ENCODE measurements at places on chromosomes 1 and 21.
A peak's percentile ranks its signal among the peaks of the same experiment; 100 is the strongest.

DNA sequence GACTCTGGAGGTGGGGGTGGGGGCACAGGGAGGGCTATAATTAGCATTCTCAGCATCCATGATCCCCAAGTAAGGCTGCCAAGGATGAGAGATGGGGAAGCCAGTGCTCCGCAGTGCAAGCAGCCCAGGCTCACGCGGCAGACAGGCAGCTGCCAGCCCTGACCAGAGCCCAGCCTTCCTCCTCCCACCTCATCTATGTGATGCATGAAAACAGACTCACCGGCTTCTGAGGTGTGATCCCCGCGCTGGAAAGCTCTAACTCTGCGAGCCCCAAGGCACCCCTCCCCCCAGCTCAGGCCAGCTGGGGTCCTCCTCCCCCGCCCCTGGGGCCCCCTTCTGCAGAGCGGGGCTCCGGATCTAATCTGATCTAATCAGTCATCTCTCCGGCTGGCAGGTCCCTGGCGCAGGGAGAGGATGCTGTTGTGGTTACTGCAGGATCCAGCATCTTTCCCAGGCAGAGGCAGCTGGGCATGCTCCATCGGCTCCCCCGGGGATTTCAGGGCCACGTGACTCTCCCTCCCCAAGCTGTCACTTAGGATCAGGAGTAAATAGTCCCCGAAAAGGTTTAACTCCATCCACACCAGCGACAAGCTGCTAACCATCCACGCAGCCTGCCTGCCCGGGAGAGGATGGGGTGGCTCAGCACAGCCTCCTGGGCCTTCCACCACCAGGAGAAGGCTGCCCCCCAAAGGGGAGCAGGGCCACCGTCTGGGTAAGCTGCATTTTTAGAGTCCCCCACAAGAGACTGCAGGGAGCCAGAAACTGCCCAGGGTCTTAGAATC, at the start of gene PLEKHA6:
Gene PLEKHA6, minus strand, starts transcription at position 456 of the 782 bp plus-strand sequence. CDS start 86,202 bp downstream, outside the sequence.
- ATAC-seq: peak; percentile 59

- ATAC-seq: no peak
Measured at GRCh38 chr21:37253991-37254390, 13.1 kb downstream of the VPS26C start.

DNA sequence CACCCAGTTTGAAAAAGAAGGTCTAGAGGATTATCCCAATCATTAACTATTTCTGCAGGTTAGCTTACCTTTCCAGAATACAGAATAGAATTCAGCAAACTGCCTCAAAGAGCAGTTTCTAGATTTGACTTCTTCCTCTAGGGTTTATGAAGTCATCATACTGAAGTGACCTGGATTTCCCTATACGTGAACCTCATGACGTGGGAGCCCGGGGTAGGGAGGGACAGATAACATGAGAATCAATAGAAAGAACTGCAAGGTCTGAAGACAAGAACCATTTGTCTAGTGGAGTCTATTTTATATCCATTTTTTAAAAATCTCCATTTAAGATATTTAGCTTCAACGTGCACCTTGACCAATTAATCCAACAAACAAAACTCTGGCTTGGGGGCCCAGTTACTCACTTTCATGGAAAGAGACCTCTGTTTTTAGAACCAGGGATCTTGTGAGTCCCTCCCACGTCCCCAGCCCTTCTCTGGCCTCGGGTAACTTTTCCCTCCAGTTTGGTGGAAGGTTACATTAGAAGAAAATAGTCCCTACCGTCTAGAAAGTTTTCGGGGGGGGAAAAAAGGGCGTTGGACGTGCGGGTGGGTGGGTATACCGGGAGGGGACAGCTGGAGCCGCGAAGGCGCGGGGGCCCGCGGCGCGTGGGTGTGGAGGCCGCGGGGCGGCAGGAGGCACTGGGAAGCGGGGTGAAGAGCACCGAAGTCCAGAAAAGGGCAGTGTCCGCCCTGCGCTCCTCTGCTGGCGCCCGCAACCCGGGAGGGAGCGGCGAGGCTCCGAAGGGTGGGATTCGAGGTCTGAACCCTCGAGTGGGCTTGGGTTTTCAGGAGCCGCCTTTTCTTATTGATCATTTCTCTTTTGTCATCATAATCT, 13.8 kb upstream of the POGZ start:
- peak; percentile 59 for ATAC-seq

DNA sequence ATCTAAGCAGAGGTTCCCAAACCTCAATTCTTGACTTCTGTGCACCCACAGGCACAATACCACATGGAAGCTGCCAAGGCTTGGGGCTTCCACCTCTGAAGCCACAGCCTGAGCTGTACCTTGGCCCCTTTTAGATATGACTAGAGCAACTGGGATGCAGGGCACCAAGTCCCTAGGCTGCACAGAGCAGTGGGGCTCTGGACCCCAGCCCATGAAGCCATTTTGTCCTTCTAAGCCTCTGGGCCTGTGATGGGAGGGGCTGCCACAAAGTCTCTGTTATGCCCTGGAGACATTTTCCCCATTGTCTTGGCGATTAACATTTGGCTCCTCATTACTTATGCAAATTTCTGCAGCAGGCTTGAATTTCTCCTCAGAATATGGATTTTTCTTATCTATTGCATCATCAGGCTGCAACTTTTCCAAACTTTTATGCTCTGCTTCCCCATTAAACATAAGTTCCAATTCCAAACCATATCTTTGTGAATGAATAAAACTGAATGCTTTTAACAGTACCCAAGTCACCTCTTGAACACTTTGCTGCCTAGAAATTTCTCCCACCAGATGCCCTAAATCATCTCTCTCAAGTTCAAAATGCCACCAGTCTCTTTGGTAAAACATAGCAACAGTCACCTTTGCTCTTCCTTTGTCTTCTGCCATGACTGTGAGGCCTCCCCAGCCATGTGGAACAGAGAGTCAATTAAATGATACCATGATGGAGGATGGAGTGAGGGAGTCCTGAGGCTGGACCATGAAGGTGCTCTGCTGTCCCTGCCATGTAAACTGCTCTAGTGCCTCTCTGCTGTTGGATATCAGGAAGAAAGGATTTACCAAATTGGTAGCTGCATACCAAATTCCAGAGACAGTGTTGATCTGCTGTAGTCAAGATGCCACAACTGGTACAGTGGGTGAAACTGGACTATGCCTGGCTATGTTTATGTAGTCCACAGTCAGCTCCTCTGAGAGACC, 37.6 kb downstream of the RUNX3 start:
- no peak for ATAC-seq

DNA sequence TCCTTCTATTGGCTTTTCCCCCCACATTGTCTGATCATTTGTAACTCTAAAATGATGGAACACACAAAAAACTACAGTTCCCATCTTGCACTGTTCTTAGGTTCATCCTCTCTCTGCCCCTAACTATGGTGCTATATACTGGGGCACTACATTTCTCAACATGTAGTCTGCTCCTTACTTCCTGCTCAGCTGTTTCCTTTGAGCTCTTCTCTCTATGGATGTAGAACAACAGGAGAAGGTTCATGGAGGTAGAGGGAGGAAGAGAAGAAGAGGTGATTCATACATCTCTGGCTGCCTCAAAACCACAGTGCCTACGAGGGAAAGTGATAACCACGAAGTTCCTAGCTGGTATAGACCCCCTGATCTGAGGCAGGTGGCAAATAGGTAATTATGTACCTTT, 7.0 kb upstream of the C1orf146 start:
- no peak for ATAC-seq

DNA sequence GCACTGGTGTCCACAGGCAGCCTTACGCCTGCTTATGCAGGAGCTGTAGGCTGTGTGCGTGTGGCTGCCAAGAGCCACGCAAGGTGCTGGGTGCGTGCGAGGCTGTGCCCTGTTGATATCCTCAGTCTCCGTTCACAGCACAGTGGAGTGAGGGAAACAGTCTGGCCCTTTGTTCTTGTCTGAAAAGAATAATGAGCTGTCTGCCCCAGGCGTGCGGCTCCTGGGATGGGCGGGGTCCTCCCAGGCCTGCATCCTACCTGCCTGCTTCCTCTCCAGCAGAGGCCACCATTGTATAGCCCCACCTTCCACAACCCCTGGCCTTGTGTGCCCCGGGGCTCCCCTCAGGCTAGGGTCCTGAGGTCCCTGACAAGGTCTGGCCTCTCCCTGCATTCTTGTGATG, 47.0 kb upstream of the KDM4A start:
- ATAC-seq: no peak

DNA sequence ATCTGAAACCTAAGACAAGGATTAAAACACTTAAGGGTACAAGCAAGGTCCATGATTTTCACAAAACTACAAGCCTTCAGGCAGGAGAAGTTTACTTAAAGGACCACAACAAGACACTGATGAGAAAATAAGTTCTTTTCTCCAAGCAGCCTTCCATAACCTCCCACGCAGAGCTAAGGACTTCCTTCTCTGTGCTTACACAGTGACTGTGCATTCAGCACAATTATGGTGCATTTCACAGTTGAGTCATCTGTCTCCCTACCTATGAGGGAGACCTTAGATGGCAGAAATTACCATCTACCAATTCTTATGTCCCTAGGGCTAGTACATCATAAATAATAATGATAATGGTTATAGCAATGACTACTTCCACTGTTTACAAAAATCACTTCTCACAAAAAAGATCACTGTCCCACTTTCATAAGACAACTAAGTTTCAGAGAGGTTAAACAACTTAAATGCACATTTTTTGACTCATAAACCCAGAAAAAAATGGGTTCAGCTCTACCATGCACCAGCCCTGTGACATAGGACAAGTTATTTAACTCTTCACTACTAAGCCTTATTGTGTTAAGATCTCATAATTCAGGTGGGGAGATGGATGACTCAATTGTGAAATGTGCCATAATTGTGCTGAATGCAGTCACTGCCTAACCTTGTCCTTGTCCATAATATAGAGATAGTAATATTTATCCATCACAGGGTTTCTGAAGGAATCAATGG, 45.3 kb downstream of the TARBP1 start:
- 0 out of 3 replicates have a peak, but pooled peaks have one; percentile 15 for ATAC-seq

DNA sequence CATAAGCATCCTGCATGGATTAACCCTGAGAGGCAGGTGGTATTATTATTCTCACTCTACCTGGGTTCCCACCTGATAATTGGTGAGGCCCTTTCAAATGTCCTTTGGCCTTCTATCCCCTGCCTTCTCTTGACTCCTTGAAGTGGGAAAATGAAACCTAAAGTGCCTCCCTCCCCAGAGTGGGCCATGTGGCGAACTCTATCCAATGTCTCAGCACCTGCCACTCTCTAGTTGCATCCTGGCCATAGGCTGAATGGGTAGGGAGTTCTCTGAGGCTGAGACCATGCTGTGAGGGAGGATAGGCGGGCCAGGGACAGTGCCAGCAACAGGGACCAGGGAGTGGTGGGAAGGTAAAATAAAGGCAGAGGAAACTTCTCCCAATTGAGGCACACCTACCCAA, 35.3 kb downstream of the ELF3 start:
- ATAC-seq: no peak

- ATAC-seq: peak; percentile 69
Measured at GRCh38 chr1:201903135-201903534, 14.4 kb downstream of the SHISA4 start.

- peak; percentile 0 for ATAC-seq
Measured at GRCh38 chr1:85571828-85572227, 8.7 kb upstream of the CCN1 start.

GRCh38 chr1:52635321-52636089, 2.5 kb downstream of the SHISAL2A start:
- ATAC-seq: no peak

- no peak for ATAC-seq
Measured at GRCh38 chr21:41075656-41076055, 92.3 kb upstream of the BACE2 start.

DNA sequence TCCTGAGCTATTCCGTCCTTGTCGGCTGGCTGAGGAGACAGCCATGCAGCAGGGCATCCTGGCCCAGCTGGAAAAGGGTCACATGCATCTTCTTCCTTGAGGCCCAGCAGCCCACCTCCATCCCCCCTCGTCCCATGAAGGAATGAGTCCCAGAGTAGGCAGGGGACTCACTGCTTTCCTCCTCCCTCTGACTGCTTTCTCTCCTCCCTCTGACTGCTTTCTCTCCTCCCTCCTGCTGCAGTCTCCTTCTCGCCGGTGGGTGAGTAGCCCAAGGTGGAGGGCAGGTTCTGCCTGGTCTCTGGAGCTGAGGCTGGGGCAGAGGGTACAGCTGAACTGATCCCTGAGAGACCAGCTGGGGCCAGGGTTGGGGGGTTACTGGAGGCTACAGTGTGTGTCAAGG, 13.5 kb downstream of the NTRK1 start:
- ATAC-seq: no peak

- peak; percentile 61 for ATAC-seq
Measured at GRCh38 chr1:172277989-172278388, 142.5 kb upstream of the C1orf105 start.

DNA sequence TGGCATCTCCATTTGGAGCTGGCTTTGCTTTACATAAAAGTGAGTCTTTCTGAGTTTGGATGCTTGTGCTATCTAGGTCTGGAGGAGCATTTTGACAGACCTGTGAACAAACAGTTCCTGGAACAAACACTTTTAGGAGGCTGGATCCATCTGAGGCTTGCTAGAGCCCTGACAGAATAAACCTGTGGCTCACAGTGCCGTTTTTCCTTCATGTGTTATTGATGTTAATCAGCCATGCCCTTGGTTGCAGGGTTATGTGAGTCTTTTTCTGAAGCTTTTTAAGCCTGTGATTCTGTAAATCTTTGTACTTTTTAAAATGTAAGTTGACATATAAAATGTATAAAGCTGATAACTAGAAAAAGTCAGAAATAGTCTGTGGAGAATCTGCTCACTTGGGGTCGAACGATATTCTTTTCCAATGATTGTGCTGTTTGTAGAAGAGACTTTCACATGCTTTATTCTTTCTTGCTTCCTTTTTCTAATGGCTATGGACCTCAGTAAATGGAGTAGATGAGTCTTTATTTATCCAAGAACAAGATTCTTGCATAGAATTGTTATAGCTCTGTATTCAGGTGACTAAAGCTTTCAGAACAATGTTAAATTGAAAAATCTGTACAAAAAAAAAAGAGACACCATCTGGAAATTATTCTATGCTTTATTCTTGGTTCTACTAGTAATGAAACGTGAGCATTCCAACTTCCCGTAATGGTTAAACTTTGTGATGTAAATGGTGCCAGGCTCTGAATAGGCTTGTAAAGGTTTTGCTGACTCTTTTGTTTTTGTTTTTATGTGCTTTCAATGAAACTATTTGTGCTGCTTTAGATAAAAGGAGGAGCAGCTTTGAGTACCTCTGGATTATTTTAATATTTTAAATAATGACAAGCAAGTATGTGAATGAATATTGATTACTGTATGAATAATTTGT, 53.7 kb downstream of the CACHD1 start:
- no peak for ATAC-seq
